ENCODE measurements at places on chromosomes 16 and 17.

GRCh38 chr17:36523113-36523512 lies 11.6 kb downstream of the MYO19 start:
- DNase-seq: no peak

- no peak for DNase-seq
Observed at GRCh38 chr17:73653810-73654209, 9.6 kb upstream of the SDK2 start.

- DNase-seq: no peak
Observed at GRCh38 chr16:77383606-77384187, 51.1 kb downstream of the ADAMTS18 start.

GRCh38 chr17:77458202-77459017 lies 317.6 kb downstream of the SEC14L1 start:
- DNase-seq: no peak

DNA sequence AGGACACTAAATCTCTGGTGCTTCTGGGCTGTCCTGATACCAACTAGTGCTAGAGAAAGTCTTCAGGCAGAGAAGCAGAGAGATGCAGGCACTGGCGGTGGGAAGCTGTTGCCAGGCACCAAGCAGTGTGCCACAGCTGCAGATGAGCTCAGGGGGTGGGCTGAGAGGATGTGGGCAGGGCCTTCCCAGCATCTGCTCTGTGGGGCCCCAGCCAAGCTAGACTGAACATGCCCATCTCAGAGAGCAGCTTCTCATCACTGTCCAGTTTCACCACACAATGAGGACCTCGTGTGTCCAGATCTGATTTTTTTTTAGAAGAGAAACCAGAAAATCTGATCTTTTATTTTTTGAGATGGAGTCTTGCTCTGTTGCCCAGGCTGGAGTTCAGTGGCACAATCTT lies 17.1 kb downstream of the PSKH1 start:
- DNase-seq: no peak

GRCh38 chr16:86370062-86370461 lies 140.3 kb upstream of the FOXF1 start:
- DNase-seq: no peak

DNA sequence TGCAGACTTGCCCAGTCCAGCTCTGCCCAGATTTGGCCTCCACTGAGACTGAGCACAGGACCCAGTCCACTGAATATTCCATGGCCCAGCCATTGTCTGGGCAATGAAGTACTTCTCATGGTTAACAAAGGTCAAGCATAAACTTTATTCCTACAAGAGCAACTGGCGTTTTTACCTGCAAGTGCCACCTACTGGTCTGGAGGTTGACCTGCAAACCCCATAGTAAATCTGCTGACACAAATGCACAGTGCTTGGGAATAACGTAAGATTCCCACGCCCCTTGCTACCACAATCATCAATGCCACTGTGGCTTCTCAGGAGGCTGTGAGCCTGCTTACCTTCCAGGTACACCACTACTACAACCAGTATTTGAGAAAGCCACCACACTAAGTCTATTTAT lies 170.2 kb downstream of the CEP112 start:
- no peak for DNase-seq

- DNase-seq: no peak
Observed at GRCh38 chr17:21262259-21262993, 9.2 kb upstream of the NATD1 start.

GRCh38 chr17:61351745-61352407 lies 47.8 kb upstream of the TBX2 start:
- DNase-seq: no peak

- DNase-seq: no peak
Observed at GRCh38 chr17:5592382-5592781, 8.1 kb upstream of the NLRP1 start.

DNA sequence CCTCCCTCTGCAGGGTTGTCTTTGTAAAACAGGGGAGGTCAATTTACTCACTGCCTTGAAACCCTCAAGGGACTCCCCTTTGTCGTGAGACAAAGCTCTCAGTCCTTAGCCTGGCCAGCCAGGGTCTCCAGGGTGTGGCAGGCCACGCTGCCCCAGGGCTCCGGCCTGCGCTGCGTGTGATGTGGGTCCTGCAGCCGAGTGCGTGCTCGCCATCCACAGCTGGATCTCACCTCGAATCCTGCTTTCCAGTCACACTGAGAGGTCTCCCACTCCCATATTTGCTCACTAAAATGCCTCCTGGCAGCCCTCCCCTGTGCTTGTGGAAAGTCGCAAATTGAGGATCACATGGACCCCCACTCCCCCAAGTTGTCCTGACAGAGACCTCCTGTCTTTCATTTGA lies 10.0 kb upstream of the CLEC18C start:
- no peak for DNase-seq

Data from GM12891 (cell line).